Activated T-cell treated with anti-CD3 and anti-CD28 coated beads for 24 hours (primary cell): ENCODE measurements at places on chromosomes 2 and 18.

GRCh38 chr18:79223431-79223830, 154.2 kb downstream of the ATP9B start:
- no peak for DNase-seq

- DNase-seq: no peak
These were observed 143.4 kb downstream of the NR4A2 start for GRCh38 chr2:156189143-156189542.

GRCh38 chr2:174486563-174487107, at the start of gene GPR155:
Gene GPR155, minus strand, starts transcription at chr2:174487029. Its CDS starts 5,073 bp downstream, at chr2:174481956.
- DNase-seq: peak; percentile 24

DNA sequence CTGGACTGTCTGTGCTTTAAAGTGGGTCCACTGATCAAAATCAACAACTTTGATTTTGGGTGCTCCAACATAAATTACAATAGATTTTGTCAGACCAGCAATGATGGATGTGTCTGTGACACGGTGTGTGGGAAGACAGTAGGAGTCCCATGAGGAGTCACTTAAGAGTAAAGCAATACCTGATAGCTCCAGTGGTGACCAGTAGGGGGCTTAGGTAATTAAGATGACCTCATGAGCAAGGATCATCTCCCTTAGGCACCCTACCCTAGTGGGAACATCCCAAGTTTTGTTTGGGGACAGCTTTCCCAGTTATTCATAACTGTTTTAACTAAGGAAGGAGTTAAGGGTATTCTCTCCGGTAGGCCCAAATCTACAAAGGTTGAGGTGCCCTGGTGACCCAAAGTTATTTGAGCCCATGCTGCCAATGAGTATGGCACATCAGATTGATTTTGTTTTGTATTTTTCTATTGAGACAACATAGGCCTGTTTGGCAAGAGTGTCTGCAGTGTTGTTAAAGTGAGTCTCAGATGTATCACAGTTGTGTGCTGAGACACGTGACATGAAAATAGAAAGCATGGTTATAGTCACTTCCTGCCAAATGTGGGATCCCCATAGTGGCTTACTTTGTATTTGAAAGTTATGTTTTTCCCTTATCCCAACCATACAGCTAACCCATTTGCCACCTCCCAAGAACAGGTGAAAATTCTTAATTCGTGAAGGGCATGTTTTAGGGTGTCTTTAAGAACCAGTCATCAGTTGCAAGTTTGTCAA, 1337.6 kb upstream of the SLC39A10 start:
- DNase-seq: no peak

DNA sequence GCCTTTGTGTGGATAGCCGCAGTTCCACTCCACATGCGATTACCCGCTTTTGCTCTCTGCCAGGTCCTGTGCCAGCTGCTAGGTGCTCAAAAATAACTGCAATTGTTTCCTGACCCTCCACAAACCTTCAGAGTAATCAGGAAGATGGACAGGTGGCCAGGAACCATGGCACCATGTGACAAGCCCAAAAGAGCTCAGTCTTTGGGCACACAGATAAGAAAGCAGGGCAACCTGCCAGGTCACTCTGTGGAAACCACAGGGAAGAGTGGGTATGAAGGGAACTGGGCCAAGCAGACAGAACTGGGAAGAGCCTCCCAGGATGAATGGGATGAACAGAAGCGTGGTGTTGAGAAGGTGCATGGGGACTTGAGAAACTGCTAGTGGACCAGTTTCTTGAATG, 79.4 kb upstream of the AGAP1 start:
- DNase-seq: no peak

- no peak for DNase-seq
These were observed 13.0 kb downstream of the FER1L5 start for GRCh38 chr2:96655526-96655925.

DNA sequence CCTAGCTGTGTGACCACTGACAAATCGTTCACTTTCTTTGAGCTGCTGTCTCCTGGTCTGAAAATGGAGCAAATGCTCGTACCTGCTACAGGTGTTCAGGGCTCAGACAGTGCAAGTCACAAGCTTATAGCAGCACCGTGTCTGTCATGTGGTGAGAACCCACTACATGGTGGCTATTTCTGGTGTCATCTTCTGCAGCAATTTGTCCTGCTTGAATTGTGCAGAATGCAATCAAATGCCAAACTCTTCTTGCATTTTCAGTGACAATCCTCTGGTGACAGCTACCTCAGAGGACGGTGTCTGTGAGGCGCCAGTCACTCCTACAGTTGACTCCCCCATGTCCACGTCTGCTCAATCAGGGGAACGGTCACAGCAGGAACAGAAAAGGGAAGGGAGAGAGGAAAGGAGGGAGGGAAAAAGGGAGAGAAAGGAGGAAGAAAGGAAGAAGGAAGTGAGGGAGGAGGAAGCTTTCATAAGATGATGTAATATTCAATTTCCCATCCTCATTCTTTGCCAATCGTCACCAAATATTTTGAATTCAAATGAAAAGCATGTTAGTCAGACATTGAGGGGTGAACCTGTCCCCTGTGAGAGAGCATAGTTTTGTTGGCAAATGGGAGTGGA, 122.2 kb downstream of the BCL2 start:
- no peak for DNase-seq

- DNase-seq: peak; percentile 24
These were observed 80.7 kb upstream of the MEX3C start for GRCh38 chr18:51278045-51278649.

DNA sequence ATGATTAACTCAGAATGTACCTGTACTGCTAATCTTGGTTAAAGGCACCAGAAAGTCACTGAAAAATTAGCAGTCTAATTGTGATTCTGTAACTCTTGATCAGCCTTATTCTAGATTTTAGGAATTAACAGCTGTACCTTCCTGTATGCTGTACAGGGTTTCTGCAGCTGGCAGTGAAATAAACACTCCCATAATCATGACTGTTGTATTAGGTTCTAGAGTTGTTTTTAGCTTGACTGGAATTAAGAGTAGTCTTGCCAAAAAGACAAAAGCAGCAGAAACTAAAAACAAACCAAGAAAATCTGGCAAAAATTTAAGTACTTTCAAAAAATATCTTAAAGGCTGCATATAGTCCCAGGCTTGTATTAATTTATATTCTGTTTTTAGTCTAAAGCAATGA, 103.5 kb downstream of the SOS1 start:
- no peak for DNase-seq

GRCh38 chr2:127626917-127627739, 18.8 kb upstream of the GPR17 start:
- no peak for DNase-seq

GRCh38 chr2:224645722-224646121, 60.6 kb upstream of the CUL3 start:
- no peak for DNase-seq

- peak; percentile 49 for DNase-seq
These were observed 891 bp downstream of the KDM3A start for GRCh38 chr2:86441882-86442641.

DNA sequence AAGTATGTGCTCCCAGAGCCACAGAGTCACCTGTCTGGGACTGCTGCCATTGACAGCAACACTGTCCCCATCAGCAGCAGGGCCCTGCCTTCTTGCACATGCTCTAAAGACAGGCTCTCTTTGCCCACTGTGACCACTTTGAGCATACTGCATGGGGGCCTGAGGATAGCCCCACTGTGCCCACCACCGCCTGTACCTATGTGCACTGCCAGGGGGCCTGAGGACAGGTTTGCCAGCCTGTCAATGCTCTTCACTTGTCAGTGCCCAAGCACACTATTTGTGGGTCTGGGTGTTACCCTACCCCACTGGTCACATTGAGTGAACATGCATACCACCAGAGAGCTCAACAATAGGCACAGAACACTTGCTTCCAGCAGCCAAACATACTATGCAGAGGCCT, 1137.0 kb upstream of the FANCL start:
- no peak for DNase-seq

GRCh38 chr2:227761740-227762476, 16.2 kb downstream of the SCYGR8 start:
- DNase-seq: no peak

DNA sequence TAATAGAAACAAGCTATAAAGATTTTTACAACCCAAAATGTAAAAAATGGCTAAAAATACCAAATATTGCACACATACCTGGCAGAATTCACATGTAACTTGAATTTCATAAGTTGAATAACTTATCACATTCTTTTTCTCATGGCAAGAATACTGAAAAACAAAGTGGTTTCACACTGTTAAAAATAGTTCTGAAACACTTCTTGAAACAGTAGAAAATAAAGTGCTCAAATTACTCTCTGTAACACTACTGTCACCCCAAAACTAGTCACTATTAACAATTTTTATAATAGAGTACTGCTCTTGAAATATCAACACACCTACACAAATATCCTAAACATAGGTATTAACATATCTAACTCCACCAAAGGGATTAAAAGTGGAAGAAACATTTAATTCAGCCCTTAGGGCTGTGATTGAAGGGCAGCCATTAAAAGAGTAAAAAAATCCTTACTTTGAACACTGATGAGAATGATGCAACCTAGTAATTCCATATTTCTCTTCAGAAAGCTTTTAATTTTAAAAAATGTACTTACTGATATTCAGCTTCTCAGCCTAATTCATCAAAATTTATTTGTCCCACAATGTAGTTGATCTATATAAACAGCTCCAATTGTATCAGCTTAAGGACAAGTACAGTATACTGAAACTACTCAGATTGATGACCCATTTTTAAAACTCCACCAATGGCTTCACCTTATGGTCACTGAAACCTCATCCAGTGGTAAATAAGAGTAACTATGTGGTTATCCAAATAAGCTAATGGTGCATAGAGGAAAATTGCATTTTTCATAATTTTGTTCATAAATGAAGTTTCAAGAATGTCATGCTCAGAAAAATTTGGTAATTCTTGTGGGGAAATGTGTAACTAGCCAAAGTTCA, 31.4 kb downstream of the ATF2 start:
- DNase-seq: no peak

DNA sequence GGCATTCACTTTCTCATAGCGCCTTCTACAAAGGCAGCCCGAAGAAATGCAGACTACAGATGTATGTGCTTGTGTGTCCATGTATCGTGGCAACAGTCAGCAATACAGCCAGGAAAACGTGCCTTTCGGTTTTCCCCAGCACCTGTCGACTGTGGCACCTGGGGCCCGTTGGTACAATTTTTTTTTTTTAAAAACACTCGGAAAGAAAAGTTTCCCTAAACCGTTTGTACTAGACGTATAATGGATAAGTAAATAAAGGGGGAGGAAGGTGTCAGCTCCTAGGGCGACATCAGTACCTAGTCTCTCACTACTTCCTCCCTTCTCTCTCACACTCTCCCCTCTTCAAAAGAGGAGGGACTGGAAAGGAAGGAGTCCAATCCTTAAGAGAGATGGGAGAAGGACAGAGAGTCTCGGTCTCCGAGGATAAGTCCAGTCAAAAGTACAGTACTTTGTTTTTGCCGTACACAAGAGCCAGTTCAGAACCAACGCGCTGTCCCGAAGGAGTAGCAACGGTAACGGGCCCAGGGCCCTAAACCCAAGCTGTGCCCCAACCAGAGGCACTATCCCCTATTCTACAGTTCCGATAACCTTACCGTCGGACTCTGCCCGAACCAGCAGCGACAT, 759 bp downstream of the PPP4R3B start:
- peak; percentile 11 for DNase-seq

DNA sequence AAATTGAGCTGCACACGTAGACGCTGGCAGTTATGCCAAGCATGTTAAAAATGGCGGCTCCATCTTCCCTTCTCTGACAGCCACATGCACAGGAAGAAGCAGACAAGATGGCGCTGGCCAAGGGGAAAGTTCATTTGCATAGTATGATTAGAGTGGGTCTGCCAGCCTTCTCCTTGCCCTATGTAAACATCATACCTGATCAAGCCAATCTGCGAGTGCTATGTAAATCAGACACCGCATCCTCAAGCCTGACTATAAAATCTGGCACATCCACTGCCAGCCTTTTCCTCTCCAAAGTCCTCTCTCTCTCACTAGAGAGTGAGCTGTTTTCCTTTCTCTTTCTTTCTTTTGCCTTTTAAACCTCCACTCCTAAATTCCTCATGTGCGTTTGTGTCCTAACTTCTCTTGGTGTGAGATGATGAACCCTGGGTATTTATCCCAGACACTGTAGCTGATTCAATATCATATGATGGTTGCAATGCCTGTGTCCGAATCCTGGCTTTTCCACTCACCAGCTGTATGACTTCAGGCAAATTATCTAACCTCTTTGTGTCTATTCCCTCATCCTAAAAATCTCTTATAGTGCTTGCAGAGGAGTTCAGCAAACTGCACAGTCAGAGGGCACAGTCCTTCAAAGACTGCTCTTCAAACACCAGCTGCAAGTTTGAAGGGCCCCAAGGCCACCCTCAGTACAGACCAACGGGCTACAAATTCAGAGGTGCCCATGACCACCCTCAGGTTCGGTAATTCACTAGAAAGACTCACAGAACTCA, 39.3 kb upstream of the ITSN2 start:
- DNase-seq: no peak

DNA sequence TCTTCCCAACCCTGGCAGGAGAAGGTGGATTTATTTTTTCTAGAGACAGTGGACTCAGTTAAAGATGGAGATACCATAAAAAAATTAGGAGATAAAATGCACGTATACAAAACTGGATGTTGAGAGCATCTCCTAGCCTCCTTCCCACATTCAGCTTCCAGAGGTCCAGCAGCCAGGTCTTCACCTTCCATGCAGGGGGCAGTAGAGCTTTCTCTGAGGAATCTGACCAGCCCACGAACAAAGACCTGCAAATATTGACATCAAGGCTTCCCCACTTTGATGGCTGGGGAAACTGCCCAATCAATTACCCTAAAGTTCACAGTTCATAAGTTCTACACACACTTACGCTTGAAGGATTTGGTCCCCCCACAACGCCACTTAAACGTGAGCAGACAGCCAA, 24.5 kb downstream of the AQP4 start:
- DNase-seq: no peak

- DNase-seq: no peak
These were observed 128.4 kb downstream of the INO80D start for GRCh38 chr2:205957452-205958154.

- no peak for DNase-seq
These were observed 37.9 kb downstream of the MOGAT1 start for GRCh38 chr2:222709191-222709891.

GRCh38 chr18:5630057-5630899, 86.5 kb upstream of the EPB41L3 start:
- DNase-seq: peak; percentile 23

- no peak for DNase-seq
These were observed 58.2 kb upstream of the CD28 start for GRCh38 chr2:203648273-203648672.

GRCh38 chr2:57160976-57161375, 885.6 kb upstream of the VRK2 start:
- DNase-seq: no peak

GRCh38 chr18:46892842-46893241, 24.5 kb downstream of the PIAS2 start:
- no peak for DNase-seq

DNA sequence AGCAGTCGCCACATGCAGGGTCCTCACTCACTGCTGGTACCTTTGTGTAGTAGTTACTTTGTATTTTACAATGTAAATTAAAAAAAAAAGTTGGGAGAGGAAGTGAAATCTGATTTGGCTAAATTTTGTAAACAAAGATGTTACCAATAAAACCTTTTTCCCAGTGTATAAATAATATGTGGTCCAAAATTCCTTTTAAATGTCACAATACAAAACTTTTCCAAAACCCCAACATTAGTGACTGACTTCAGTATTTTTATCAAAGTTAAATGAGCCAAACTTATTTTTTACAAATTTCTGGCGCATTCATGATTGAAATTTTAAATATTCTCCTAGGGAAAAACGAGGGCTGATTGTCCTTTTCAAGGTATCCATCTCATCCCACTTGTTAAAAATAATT, 239.9 kb downstream of the AGAP1 start:
- no peak for DNase-seq

GRCh38 chr2:1081451-1082225, 131.0 kb downstream of the SNTG2 start:
- DNase-seq: no peak
